ENCODE measurements at places on chromosomes 5 and 9.
A peak's percentile ranks its signal among the peaks of the same experiment; 100 is the strongest.

GRCh38 chr9:132857616-132858342 lies 20.3 kb downstream of the AK8 start:
- DNase-seq = no peak

- DNase-seq = no peak
Observed at GRCh38 chr5:10975945-10976344, 214.9 kb upstream of the DAP start.

GRCh38 chr9:96483197-96483596 lies 33.2 kb downstream of the HABP4 start:
- DNase-seq = no peak

- peak; percentile 87 for DNase-seq
Observed at GRCh38 chr9:34179213-34180136, 632 bp downstream of the UBAP1 start.

DNA sequence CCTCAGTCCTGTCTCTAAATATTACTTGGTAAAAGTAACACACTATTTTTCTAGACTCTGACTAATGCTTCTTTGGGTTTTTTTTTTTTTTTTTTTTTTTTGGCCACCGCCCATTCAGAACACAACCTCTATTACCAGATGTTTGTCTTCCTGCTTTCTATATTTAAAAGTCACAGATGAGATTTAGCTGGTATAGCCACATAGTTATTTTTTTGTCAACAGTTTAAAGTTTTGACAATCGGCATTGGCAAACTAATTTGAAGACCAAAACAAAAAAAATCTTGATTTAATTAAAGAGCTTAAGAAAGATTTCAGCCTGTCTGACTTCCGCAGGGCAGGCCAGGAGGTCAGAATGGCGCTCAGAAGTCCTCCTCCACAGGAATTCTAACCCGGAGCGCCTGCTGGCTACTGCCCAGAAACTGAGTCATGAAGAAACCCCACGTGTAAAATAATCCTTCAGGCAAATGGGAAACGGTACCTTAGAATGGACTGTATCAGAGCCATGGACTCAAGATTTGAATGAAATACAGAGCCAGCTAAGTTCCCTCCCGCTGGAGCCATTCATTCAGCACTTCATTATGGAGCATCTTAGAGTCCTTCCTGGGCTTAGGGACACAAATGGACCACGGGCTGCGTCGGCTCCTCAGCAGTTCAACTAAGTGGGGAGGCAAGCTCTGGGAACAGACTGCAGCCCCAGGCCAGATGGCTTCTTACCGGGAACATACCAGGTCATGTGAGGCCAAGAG lies 55.6 kb downstream of the PTPDC1 start:
- no peak for DNase-seq

GRCh38 chr5:79133121-79133656 lies 21.6 kb downstream of the BHMT start:
- DNase-seq = peak; percentile 79

- no peak for DNase-seq
Observed at GRCh38 chr5:124417196-124417595, 329.2 kb downstream of the ZNF608 start.
